Kasumi-1 (cell line): ENCODE measurements at places on chromosomes 7 and 10.

- no peak for DNase-seq
Measured at GRCh38 chr7:49522111-49522510, 251.3 kb upstream of the VWC2 start.

- DNase-seq, result no peak
Measured at GRCh38 chr7:154777489-154777888, 225.4 kb downstream of the PAXIP1 start.

- DNase-seq, result no peak
Measured at GRCh38 chr7:24346129-24346528, 62.1 kb downstream of the NPY start.

DNA sequence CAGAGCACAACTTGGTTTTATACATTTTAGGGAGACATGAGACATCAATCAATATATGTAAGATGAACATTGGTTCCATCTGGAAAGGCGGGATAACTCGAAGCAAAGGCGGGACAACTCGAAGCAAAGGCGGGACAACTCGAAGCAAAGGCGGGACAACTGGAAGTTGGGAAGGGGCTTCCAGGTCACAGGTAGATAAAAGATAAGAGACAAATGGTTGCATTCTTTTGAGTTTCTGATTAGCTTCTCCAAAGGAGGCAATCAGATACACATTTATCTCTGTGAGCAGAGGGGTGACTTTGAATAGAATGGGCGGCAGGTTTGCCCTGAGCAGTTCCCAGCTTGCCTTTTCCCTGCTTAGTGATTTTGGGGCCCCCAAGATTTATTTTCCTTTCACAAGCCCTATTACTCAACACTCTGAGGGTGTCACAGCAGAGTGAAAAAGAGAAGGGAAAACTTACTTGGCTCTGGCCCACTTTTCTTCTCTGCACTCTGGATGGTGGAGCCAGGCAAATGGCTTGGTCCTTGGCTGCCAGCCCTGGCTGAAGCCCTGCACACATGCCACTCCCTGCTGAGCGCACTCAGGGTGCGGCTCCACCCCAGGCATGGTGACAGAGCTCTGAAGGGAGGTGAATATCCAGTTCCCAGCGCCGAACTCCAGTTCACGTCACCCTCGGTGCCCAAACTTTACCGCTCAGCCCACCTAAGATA lies 46.7 kb downstream of the PARD3 start:
- DNase-seq, result no peak

GRCh38 chr7:30543813-30544525 lies 39.3 kb upstream of the GGCT start:
- no peak for DNase-seq

- no peak for DNase-seq
Measured at GRCh38 chr7:137306748-137307147, 36.8 kb downstream of the PTN start.
